ENCODE measurements at places on chromosomes 7 and 10.

DNA sequence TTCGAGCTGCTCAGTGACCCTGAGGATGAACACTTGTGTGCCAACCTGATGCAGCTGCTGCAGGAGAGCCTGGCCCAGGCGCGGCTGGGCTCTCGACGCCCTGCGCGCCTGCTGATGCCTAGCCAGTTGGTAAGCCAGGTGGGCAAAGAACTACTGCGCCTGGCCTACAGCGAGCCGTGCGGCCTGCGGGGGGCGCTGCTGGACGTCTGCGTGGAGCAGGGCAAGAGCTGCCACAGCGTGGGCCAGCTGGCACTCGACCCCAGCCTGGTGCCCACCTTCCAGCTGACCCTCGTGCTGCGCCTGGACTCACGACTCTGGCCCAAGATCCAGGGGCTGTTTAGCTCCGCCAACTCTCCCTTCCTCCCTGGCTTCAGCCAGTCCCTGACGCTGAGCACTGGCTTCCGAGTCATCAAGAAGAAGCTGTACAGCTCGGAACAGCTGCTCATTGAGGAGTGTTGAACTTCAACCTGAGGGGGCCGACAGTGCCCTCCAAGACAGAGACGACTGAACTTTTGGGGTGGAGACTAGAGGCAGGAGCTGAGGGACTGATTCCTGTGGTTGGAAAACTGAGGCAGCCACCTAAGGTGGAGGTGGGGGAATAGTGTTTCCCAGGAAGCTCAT is 1.1 kb downstream of the DDIT4 start:
- DNase-seq = no peak

GRCh38 chr7:55179931-55180682 is 161.3 kb downstream of the EGFR start:
- no peak for DNase-seq

DNA sequence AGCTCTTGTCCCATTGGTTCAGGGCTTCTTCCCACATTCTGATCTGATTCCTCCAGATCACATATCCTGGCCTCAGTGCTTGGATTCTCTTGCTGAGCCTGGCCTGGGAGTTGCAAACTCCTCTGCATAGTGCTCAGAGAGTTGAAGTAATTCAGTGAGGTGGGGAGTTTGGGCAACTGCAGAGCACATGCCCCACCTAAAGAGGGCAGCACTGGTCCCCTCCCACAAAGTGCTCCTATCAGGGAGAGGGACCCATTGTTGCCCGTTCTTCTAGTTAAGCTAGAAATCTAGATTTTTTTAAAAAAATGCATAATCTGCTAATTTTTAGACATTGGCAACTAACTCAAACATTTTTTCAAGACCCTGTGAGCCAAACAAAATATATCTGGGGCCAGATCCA is 45.1 kb downstream of the CHN2 start:
- no peak for DNase-seq

GRCh38 chr10:67808704-67809103 is 29.3 kb downstream of the DNAJC12 start:
- DNase-seq = no peak

- DNase-seq = no peak
Measured at GRCh38 chr7:136741941-136742340, 126.5 kb upstream of the CHRM2 start.

DNA sequence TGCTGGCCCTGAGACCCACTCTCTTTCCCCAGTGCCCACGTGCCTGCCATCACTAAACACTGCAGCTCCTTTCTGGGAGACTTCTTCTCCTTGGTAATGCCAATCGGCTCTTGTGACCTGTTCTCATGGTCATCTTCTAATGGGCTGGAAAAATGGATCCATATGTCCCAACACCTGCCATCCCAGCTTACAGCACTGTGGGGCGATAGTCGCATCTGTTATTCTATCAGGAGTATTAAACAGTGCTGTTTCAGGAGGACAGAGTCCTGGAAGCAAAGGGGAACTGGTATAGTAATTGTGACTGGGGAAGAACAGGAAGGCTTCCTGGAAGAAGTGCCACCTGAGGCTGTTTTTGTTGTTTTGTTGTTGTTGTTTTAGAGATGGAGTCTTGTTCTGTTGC is 411.2 kb downstream of the GLRX3 start:
- no peak for DNase-seq

DNA sequence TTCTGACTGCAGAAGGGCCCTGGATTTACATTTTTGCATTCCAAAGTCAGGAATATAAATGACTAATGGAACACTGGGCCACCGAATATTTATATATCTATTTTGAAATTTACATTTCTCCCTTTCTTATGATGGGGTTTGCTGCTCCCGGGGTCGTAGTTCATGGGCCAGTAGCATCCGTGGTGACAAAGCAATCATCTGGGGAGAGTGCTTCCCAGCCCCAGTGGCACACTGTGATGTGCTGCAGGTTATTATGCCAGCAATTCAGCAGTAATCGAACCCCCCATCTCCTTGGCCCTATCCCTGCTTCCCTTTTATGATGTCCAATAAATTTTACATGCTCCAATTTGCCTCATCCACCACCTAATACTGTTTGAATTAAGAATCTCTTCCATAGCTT is 837.5 kb downstream of the LRMDA start:
- DNase-seq = no peak
